ENCODE measurements at places on chromosomes 1 and 21.

GRCh38 chr1:232140419-232141166 lies 489.3 kb downstream of the SIPA1L2 start:
- no peak for DNase-seq

- DNase-seq: no peak
Observed at GRCh38 chr1:3727042-3727824, 25.0 kb upstream of the CCDC27 start.

GRCh38 chr1:243293941-243294722 lies 38.3 kb downstream of the SDCCAG8 start:
- no peak for DNase-seq

DNA sequence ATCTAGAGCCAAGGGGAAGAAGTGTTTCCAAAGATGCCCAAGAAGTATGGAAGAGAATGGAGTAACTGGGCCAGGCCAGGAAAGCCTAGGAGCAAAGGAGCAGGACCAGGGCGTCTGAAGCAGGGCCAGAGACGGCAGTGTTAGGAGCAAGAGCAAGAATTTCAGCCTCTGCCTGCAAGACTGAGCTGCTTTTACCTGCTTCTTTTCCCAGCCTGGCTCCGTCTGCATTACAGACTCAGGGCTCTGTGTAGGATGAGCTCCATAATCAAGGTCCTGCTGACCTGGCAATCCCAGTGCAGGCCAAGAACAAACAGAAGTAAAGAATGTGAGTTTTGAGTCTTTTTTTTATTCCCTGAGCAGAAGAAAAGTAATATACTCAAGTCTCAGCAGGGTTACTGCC lies 10.1 kb downstream of the FMO1 start:
- DNase-seq: no peak

DNA sequence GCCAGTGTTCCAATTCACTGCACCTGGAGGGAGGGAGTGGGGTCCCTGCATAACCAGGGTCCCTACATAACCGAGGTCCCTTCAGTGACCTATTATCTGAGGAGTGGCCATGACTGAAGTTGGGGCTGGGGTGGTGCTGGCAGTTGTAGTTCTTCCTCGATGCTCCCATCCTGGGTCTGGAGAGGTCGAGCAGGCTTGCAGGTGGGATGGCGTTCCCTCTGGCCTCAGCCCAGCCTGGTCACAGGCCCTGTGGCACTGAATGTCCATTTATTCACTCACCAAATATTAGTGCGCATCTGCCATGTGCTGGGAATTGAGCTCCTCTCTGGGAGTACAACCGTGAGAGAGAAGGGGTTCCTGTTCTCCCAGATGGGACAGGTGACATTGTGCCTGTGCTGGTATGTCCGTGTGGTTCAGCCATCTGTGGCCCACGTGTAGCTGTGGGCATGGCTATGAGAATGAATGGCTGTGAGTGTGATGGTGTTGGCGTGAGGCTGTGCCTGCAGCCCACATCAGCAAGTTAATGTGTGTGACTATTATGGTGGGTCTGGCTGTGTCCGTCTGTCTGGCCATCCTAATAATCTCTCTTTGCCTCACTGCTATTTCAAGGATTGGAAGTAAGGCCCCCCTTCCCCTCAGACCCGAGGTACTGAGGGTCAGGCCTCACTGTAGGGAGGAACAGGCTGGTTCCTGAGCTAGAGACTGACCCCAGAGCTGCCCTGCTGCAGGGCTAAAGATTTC lies 3.9 kb upstream of the SLC6A9 start:
- no peak for DNase-seq

DNA sequence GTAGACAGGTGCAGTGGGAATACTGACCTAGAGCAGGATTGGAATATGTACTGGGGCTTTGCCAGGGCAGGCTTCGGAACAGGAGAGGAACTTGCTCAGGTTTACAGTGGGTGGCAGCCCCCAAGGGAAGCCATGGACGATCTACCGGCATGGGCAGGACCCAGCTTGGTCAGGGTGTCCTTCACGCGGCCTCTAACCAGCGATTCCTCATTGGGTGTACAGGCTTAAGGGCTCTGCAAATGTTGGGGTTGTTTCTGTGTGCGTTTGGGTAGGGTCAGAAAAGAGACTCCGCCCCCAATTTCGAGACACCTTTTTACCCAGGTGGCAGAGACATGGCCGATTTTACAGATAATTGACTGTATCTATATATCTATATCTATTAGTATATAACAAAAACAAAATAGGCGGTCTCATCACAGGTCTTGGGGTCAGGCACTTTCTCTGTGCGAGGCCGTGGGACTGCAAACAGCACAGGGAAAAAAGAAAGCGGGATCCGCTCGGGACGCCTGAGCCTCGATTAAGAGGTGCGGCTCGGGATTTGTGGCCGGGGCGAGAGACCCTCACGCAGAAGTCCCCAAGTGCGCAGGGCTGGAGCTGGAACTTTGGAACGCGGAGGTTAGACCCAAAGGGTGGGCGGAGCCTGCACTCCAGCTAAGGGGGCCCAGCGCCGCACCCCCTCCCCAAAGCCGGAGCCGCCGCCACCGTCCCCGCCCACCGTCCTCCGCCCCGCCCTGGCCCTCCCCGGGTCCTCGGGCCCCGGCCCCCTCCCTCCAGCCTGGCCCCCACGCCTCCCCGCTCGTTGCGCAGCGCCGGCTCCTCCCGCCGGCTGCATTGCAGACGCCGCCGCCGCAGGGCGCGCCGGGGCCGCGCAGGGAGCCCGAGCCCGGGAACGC lies 67.5 kb upstream of the VAMP3 start:
- no peak for DNase-seq

GRCh38 chr1:22745669-22746585 lies 35.3 kb downstream of the EPHB2 start:
- no peak for DNase-seq

DNA sequence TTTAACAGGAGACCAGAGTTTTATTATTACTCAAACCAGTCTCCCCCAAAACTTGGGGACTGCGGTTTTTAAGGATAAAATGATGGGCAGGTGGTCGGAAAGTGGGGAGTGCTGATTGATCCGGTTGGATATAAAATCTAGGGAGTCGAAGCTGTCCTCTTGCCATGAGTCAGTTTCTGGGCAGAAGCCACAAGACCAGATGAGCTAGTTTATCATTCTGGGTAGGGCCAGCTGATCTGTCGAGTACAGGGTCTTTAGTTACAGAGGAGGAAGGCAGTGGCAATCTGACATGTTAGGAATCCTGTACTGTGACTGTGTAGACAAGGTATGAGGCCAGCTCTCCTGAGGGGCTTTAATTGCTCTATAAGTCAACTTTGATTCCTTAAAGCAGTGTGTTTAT lies 22.9 kb upstream of the FOXE3 start:
- no peak for DNase-seq

DNA sequence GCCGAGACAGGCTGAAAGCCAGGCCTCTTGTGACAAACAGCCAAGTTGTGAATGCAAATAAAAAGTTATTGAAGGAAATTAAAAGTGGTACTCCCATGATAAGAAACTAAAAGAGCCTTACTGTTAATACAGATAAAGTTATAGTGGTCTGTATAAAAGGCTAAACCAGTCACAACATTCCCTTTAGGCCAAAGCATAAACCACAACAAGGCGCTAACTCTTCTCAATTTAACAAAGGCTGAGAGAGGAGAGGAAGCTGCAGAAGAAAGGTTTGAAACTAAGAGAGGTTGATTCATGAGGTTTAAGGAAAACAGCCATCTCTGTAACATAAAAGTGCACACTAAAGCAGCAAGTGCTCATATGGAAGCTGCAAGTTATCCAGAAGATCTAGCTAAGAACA lies 10.7 kb downstream of the C1orf105 start:
- no peak for DNase-seq

- no peak for DNase-seq
Observed at GRCh38 chr1:190436615-190437014, 41.0 kb downstream of the BRINP3 start.

- DNase-seq: no peak
Observed at GRCh38 chr1:113439277-113439670, 49.0 kb downstream of the MAGI3 start.

- no peak for DNase-seq
Observed at GRCh38 chr1:177780096-177780700, 189.7 kb downstream of the SEC16B start.

Data from anterior cingulate cortex (tissue), 58 donors.